ENCODE measurements at places on chromosomes 3 and 15.
A peak's percentile ranks its signal among the peaks of the same experiment; 100 is the strongest.

- no peak for DNase-seq
These were observed 336.8 kb upstream of the MCTP2 start for GRCh38 chr15:93894438-93895036.

DNA sequence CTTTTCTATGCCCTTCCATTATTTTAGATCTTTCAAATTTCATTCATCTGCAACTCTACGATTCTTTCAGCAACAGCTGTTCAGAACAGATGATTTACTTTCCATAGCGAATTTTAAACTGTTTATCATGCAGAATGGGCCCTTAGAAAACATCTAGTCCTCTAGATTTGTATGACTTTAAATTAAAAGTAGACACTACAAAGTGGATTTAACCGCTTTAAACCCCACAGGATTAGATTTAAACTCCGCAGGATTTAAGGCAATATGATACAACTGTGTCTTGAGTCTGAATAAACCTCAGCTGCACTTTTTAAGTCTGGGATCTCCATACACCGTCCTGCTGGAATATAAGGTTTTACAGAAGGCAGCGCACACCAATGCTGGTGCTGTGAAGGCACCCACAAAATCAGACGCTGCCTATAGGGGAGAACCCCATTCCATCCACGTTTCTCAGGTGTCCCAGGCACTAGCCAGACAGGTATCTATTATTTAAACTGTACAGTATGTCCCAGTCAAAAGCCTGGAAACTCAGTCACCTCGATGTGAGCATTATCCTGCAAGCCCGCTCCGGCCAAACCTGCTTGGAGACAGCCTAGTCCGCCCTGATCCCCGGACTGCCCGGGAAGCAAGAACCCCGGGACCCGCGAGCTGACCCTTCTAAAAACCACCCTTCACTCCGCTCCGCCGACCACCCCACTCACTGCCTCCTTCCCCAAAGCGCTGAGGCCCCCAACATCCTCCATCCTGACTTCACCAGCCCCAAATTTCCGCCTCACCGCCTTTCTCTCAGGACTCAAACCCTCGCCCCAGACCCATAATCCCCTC, 768 bp downstream of the ANO10 start:
- peak; percentile 26 for DNase-seq

DNA sequence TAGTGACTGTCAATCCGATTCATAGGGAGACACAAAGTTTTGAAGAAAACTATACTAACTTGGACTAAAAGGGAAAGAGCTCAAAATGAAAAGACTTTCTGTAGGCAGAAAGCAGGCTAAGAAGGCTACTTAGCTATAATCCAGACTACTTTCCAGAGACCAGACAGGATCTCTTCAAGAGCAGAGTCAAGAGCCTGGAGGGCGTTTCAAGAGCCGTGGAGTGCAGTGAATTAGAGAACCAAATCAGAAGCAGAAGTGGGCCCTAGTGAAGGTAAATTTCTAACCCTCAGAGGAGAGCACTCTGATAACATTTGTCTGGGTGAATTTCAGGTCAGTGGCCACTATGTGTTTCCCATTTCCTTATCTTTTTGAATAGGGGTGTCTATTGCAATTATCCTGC, 76.4 kb downstream of the CGGBP1 start:
- no peak for DNase-seq

GRCh38 chr3:140927279-140928069, 14.2 kb upstream of the SLC25A36 start:
- DNase-seq = no peak

- DNase-seq = no peak
These were observed 81.4 kb upstream of the PSMD6 start for GRCh38 chr3:64104691-64105111.

Measured in hematopoietic multipotent progenitor cell (in vitro differentiated cells).